ENCODE measurements at places on chromosomes 1 and 21. TPM values are rescaled to one million over a fixed set of nuclear protein-coding genes. Genes with fewer than 3 reads are reported as not detected.

The GFI1 gene
- 0.67 TPM for total RNA-seq

The CFAP57 gene
- total RNA-seq = 0.32 TPM

The SPTA1 gene
- total RNA-seq = not detected

The SPAG17 gene
- not detected for total RNA-seq

The CDC42BPA gene
- 9.3 TPM for total RNA-seq

The CHI3L2 gene
- total RNA-seq = 0.72 TPM

The MATN1 gene
- 0.11 TPM for total RNA-seq

The RSPH1 gene
- total RNA-seq = 0.68 TPM

The ERMAP gene
- 4.1 TPM for total RNA-seq

The ACTL8 gene
- total RNA-seq = 1.0 TPM

The OPTC gene
- total RNA-seq = not detected

The MLLT11 gene
- 16.1 TPM for total RNA-seq

The LIN9 gene
- 6.8 TPM for total RNA-seq

The TNNI3K gene
- total RNA-seq = not detected

The PDZK1IP1 gene
- total RNA-seq = 7.6 TPM

The CFAP74 gene
- not detected for total RNA-seq

The RNF186 gene
- not detected for total RNA-seq

The FCRL1 gene
- not detected for total RNA-seq

The KCND3 gene
- not detected for total RNA-seq

The TPTE gene
- total RNA-seq = not detected

The MSH4 gene
- total RNA-seq = not detected

The HTR6 gene
- total RNA-seq = 0.15 TPM
